A549 treated with CpdA at 1 μM for 4 hours (cell line): ENCODE measurements at places on chromosomes 6 and 20. TPM values are rescaled to one million over a fixed set of nuclear protein-coding genes. Genes with fewer than 3 reads are reported as not detected.

The WFDC10B gene
- not detected in 5 replicates for total RNA-seq

The ZBTB22 gene
- total RNA-seq, result 2.5 to 4.2 TPM (median 3.8 TPM) in 5 replicates

The RPS10 gene
- total RNA-seq, result 2,057 to 2,243 TPM (median 2,160 TPM) in 5 replicates

The FAM83B gene
- 0.06 to 0.14 TPM (median 0.07 TPM) in 4 of 5 replicates, not detected in the other for total RNA-seq

The PDE7B gene
- 1.2 to 2.2 TPM (median 1.6 TPM) in 5 replicates for total RNA-seq

The COL9A1 gene
- 0.07 to 0.09 TPM in 2 of 5 replicates, not detected in the others for total RNA-seq

The SLCO4A1 gene
- total RNA-seq, result 4.5 to 9.1 TPM (median 8.6 TPM) in 5 replicates

The GRM1 gene
- 0.02 to 0.08 TPM (median 0.03 TPM) in 3 of 5 replicates, not detected in the others for total RNA-seq

The TGM2 gene
- total RNA-seq, result 313 to 490 TPM (median 410 TPM) in 5 replicates

The SYNDIG1 gene
- 1.5 to 2.2 TPM (median 2.0 TPM) in 5 replicates for total RNA-seq

The ARMC2 gene
- total RNA-seq, result 1.4 to 2.3 TPM (median 1.9 TPM) in 5 replicates

The TCF15 gene
- total RNA-seq, result not detected in 5 replicates

The CRYBG1 gene
- total RNA-seq, result 0.41 to 0.83 TPM (median 0.55 TPM) in 5 replicates
